GM18507 (cell line): ENCODE measurements at places on chromosomes 1 and 21.

DNA sequence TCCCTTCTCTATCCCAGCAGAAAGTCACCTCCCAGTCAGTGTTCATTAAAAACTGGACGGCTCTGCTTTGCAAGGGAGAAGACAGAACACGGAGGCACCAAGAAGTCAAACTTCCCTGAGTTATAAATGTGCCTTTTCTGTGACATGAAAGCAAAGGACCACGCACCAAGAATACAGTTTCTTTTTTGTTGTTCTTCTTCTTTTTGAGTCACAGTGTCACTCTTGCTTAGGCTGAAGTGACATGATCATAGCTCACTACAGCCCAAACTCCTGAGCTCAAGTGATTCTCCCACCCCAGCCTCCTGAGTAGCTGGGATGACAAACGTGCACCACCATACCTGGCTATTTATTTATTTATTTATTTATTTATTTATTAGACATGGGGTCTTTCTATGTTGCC lies 22.7 kb downstream of the GLUL start:
- DNase-seq, result no peak

- DNase-seq, result no peak
These were observed 90.4 kb downstream of the PAX7 start for GRCh38 chr1:18721041-18721440.

DNA sequence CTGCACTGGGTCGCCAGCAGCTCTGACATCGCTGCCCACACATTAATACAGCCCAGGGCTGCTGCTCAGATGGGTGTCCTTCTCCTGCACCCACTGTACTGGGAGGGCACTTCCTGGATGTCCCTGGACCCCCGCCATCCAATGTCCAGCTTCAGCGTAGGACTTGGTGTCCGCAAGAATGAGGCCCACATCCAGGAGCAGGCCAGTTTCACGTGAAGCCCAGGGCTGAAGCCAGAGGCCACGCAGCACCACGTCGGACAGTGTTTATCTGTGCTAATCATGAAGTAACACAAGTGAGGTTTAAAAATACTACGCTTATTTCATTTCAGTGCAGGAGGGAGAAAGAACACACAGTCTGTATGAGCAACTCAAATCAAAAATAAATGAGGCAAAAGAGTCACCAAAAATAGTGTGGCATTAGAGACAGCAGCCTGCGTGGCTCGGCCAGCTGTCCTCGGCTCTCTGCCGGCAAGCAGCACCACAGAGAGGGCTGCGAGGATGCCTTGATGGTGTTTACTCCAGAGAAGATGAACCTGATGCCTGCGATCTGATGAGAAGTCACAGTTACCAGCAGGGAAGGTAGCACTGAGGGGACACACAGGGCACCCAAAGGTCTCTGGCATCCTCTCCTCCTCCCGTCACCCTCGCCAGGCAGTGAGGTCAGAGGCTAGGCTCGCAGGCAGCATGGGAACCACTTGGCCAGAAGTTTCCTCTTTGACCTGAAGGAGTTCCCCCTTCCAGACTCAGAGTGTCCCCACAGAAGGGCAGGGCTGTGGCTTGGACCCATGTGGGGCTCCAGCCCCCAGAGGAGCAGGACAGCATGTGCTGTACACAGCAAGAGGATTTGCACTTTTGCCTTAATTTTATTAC lies 22.1 kb upstream of the NPHP4 start:
- no peak for DNase-seq

GRCh38 chr1:182608845-182609610 lies 4.8 kb upstream of the RGS16 start:
- no peak for DNase-seq
